ENCODE measurements at places on chromosomes 3 and 15.

DNA sequence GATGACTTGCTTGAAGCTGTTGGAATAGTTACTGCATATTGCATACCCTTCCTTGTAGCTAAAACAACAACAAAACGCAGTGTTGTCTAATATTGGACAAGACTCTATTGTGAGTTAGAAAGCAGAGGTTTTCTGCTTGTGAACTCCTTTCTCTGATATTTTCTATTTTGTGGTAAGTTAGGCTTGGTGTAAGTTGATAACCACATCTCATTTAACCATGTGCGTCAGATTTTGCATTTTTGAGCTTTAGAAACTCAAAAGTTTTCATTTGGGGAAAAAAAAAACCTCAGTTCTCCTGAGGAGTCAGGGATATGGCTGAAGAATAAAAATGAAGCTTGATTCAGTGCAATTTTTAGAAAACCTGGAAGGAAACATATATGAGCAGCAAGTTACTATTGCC, 1.5 kb downstream of the ARIH1 start:
- DNase-seq = no peak

GRCh38 chr15:71760852-71761251, 49.5 kb upstream of the NR2E3 start:
- no peak for DNase-seq

GRCh38 chr3:11718637-11719405, 75.1 kb upstream of the VGLL4 start:
- no peak for DNase-seq

DNA sequence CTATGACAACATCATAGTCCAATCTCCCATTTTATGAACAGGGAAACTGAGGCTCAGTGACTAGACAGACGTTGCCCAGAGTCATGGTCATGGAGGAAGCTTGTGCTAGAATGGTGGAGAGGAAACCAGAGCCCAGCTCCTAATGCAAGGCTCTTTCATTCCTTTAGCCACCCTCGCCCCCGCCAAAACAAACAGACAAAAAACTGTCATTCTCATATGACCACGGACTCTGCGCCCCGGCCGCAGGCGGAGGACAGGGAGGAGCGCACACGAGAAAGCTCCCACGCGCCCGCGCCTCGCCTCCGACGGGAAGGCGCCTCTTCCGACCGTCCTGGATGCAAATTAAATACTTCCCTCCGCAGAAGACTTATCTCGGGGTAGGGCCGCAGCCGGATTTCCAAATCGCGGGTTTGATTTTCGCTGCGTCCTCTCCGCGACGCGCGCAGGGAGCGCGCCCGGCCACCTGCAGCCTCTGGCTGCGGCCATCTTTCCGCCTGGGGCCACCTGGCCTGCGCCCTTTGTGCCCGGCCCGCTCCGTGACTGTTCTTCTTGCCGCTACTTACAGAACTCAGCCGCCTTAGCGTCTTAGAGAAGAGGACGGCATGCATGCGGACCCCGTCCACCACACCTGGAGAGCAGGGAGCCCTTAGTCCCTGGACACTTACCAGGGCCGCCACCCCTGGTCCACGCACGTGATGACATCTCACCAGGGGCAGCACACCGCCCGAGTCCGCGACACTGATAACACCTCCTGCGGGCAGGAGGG, 670 bp upstream of the ATP13A3 start:
- peak; percentile 21 for DNase-seq

DNA sequence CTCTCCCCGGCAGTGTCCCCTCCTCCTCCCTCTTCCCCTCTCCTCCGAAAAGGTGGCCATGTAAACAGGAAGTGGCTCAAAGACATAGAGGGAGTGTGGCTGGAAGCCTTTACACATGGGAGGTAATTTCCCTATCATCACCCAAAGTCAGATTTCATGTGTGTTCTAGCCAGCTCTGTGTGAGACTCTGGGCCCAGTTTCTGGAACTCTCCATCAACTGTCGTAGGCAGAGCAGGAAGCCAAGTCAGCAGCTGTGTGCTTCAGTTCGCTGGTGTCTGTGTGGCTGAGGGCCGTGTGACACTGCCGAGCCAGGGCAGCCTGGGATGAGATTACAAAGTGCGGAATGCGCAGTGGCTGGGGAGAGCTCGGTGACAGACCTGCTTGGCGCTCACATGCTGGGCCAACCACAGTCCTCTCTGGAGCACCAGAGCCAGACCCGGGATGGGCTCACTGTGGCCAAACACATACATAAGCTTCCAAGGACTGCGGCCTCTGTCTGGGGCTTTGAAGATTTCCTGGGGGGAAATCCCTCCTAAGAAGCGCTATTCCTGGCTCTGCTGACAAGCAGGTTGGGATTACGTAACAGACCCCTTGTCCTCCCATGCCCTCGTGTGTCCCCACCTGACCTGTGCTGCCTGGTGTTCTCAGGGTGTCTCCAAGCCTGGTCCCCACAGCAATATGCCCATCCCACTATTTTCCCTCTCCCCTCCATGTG, 50.7 kb downstream of the UMPS start:
- DNase-seq = no peak

DNA sequence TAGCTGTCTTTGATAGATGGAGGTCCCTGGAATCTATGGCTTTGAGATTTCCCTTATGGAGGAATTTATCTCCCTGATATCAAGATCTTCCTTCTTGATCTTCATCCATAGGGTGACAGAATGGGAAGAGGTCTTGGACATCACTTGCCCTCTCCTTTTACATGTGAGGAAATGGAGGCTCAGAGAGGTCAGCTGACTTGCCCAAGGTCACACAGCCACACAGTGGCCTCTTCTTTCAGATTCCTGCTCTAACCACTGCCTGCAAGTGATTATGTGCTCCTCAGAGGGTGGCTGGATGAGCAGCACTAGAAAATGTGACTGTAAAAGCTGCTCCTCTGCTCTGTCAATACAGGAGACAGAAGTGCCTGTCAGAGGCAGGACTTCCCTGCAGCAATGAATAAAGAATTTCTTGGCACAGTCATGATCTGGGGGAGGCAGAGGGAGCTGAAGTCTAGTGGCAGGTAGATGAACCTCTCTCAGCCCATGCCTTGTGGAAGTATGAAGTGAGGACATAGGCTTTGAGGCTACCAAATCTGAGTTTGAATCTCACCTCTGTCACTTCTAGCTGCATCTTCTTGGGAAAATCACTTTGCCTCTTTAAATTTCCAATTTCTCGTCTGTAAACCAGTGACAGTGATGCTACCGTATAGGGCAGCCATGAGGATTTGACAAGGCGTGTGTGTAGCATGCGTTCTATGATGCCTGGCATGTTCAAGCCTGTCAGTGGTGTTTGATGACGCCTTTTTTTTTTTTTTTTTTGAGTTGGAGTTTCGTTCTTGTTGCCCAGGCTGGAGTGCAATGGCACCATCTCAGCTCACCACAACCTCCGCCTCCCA, 12.0 kb downstream of the SSUH2 start:
- no peak for DNase-seq

- no peak for DNase-seq
Measured at GRCh38 chr3:195394024-195394423, 48.8 kb downstream of the ACAP2 start.

DNA sequence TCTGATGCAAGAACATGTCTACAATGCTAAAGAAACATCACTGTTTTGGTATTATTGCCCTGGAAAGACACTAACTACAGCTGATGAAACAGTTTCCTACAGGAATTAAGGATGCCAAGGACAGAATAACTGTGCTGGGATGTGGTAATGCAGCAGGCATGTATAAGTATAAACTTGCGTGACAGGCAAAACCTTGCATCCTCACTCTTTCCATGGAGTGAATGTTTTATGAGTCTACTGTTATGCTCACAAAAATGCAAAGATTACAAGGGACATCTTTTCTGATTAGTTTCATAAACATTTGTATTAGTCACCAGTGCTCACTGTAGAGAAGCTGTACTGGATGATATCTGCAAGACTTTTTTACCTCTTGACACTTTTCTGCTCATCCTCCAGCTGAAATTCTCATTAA, 143.6 kb downstream of the NAALADL2 start:
- no peak for DNase-seq

DNA sequence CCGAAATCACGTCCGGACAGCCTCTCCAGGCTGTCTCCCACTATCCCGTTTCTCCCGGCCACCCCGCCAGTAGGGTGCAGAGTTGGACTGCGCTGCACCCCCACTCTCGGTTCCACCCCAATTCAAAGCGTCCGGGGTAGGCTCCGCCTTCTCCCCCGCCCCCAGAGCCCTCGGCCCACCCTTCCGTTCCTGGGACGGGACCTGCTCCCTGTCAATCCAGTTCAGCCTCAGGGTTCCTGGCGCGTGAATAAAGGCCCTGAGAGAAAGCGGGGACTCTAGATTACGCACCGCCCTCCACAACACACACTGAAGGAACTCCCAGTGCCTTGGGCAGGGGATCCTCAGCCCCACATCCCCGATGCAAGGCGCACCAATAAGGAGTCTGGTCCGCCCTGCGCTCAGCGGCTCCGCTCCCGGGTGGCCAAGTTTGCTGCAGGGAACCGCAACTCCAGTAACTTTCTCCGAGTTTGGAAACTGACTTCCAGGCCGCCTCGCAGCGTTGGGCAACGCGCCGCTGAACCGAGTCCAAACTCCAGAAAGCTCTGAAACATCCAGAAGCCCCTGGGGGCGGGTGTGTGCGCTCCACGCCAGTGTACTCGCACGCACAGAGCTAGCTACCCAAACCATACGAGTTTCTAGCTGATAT, 1.9 kb downstream of the ADAMTS9 start:
- no peak for DNase-seq

DNA sequence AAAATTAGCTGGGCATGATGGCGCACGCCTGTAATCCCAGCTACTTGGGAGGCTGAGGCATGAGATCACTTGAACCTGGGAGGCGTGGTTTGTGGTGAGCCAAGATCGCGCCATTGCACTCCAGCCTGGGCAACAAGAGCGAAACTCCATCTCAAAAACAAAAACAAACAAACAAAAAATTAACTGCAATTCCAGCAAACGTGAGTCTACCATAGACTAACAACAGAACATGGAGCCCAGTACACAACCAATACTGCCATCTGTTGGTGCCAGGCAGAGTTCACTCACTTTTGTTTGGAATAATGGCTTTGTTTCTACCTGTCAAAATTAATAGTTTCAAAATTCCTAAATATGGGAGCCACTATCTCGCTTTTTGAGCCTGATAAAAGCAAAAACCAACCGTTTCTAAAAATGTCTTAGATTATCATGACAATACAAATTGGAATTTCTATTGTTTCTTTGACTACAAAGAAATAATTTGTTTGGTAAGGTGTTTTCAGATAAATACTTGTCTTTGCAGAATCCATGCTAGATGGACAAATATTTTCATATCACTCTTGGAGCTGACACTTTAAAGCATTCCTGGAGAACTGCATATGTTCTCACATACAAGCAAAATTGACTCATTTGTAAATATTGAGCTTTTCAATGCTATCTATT, 45.0 kb downstream of the GPR176 start:
- no peak for DNase-seq

GRCh38 chr3:79514069-79514468, 253.7 kb downstream of the ROBO1 start:
- no peak for DNase-seq

DNA sequence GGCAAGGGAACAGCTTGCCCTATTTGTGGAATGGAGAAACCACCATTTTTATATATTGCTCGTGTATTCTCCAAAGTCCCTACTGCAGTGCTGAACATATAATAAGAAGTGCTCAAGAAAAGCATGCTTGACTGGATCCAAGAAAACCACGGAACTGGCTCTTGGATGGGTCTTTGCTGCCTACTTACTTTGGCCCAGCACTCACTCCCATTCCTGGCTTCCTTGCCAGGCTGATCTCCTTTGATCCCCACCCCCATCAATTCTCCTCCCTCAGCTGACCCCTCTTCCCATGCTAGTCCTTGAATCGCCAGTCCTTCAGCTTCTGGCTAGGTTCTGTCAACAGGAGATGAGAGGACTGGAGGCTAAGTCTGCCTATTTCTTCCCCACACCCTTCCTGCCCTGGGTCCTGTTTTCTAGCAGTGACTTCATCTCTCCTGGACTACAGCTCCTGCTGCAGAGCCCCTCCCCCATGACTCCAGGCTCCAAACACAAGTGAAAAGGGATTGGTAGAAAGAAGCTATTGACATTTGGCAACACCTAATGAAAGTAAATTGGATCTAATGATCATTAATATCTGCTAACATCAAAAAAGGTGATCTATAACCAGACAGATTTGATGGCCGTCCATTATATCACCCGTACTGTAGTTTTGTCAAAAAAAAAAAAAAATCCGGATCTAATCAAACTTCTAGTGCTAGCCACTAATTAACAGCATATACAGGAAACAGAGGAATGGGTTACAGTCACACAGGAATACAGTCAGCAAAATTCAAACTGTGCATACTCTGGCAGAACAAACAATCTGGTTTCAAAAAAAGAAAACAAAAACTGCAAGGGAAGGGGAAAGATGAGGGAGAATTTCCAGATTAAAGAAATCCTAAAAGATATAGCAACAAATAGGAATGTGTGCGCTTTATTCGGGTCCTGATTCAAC, 7.8 kb downstream of the FAM240A start:
- no peak for DNase-seq

All from NCI-H1930 (cell line).